ENCODE measurements at places on chromosomes 1 and 21. TPM values are rescaled to one million over a fixed set of nuclear protein-coding genes. Genes with fewer than 3 reads are reported as not detected.
A peak's percentile ranks its signal among the peaks of the same experiment; 100 is the strongest.

DNA sequence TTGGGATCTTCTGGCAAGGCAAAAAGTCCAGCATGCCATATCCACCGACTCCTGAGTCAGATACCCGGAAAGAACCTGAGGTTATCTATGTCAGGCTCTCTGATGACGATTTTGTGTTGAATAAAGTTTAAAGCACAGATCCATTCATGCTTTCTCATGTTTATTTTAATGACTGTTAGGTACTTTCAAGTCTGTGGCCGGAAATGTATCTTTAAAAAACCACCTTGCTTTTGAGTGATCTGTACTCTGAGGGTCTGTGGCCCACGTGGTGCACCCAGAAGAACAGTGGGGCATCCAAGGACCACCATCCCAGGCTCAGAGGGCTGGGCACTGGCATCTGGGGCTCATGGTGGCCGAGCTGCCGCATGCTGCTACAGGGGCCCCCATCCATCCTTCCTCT is 30.1 kb upstream of the VASH2 start:
- DNase-seq: no peak
- no peaks in the 10 kb centered on the region for H3K4me1 ChIP-seq
- H3K27me3 ChIP-seq: peaks cover 23% of the 10 kb centered on the region
- no peak overlapping the region for H3K4me3 ChIP-seq
- H3K36me3 ChIP-seq: no peaks in the 10 kb centered on the region
- no peak overlapping the region for H3K27ac ChIP-seq

OLFML2B gene
- total RNA-seq: not detected

GRCh38 chr1:206001476-206001888 is 1.7 kb downstream of the RAB7B start:
- no peak overlapping the region for H3K27ac ChIP-seq
- peaks cover 15% of the 10 kb centered on the region for H3K4me1 ChIP-seq
- H3K36me3 ChIP-seq: no peaks in the 10 kb centered on the region
- H3K4me3 ChIP-seq: no peak overlapping the region

DNA sequence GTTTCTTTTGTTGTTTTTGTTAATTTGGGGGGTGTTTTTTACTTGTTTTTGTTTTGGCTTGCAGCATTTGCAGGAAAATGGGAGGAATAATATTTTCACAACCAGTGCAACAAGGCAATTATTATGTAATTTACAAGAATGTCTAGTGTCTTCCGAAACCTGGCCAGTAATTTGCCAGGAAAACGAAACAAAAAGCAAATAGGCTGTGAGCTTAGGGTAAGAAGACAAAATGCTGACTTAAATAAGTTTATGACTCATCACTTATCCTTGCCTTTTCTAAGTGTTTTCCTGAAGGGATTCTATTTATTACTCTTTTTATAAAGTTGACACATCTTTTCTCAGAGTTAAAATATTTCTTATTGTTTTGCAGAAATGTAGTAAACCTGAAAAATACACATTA is 49.8 kb downstream of the KCNT2 start:
- H3K27ac ChIP-seq: no peak overlapping the region
- no peaks in the 10 kb centered on the region for H3K27me3 ChIP-seq
- peaks cover 12% of the 10 kb centered on the region for H3K4me1 ChIP-seq
- H3K4me3 ChIP-seq: 0 out of 2 replicates have a peak overlapping the region, but pooled peaks have one; percentile 29

- no peak within 1 kb of the TSS for H3K27ac ChIP-seq
- H3K36me3 ChIP-seq: no peaks in the 10 kb centered on the region
- 0 out of 2 replicates have a peak, but pooled peaks cover 5% of the 10 kb centered on the region for H3K4me1 ChIP-seq
- no peaks in the 10 kb centered on the region for H3K27me3 ChIP-seq
- DNase-seq: peak; percentile 74
- H3K4me3 ChIP-seq: peak within 1 kb of the TSS; percentile 63
Observed at GRCh38 chr1:11934302-11935056, at the start of gene PLOD1. Gene PLOD1 (plus strand): TSS chr1:11934717. CDS start chr1:11934780, 63 bp downstream.

GRCh38 chr1:233907151-233907550 is 2.7 kb downstream of the SLC35F3 start:
- no peaks in the 10 kb centered on the region for H3K36me3 ChIP-seq
- H3K27ac ChIP-seq: no peak overlapping the region
- H3K27me3 ChIP-seq: no peaks in the 10 kb centered on the region
- DNase-seq: peak; percentile 43
- peaks cover 20% of the 10 kb centered on the region for H3K4me1 ChIP-seq
- no peak overlapping the region for H3K4me3 ChIP-seq

- H3K4me1 ChIP-seq: no peaks in the 10 kb centered on the region
- no peaks in the 10 kb centered on the region for H3K27me3 ChIP-seq
- peaks cover 33% of the 10 kb centered on the region for H3K36me3 ChIP-seq
- no peak overlapping the region for H3K27ac ChIP-seq
- DNase-seq: no peak
- H3K4me3 ChIP-seq: no peak overlapping the region
Observed at GRCh38 chr1:53254011-53254640, 15.8 kb upstream of the MAGOH start.

Data from PC-9 (cell line).